ENCODE measurements at places on chromosomes 2 and 18.

- no peak for DNase-seq
These were observed at the start of gene RBM44 for GRCh38 chr2:237798236-237799059. TSS of gene RBM44 (plus strand) at chr2:237798779. CDS start at chr2:237813610, 14,831 bp downstream.

DNA sequence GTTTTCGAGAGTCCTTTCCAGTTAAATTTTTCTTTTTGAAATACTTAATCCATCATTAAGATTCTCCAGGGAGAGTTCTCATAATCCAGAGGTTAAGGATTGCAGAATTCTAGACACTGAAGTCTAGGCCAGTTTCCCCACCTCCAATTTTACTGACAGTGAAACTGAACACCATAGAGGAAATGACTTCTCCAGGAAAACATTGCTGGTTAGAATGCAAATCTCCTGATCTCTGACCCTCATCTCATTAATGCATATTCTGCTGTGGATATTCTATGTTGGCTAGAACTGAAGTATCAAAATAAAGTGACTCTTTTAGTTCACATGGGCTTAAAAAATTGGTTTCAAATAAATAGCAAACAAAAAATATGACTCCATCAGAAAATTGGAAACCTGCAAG is 105.8 kb upstream of the UGP2 start:
- DNase-seq: no peak

DNA sequence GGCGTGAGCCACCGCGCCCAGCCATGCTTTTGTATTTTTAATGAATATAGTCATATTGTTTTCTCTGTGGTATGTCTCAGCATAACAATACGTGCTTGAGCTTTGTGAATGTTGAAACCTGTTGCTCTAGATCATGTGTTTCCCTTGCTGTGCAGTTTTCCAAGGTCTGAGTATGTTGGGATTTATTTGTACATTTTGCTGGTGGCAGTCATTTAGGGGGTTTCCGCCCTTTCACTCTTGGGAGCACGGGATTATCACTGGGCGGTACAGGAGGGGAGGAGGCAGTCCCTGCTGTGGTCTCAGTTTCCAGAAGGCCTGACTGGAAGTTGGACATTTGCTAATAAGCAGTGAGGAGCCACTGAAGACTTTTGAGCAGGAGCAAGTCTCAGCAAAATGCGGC is 24.9 kb upstream of the CATIP start:
- DNase-seq: no peak

- no peak for DNase-seq
These were observed 339.5 kb downstream of the GULP1 start for GRCh38 chr2:188631037-188631809.

DNA sequence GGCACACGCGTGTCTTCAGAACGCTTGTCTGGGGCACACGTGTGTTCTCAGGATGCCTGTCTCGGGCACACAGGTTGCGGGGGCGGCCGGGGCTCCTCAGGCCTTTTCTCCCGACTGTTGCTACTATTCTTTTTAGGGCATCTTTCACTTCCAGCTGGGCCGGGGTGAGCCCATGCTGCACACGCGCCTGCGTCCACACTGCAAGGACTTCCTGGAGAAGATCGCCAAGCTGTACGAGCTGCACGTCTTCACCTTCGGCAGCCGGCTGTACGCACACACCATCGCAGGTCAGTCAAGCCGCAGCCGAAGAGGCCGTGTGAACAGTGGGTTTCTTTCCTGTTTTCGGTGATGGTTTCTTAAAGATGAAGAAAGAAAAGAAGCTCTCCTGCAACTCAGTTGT is 25.0 kb downstream of the CTDP1 start:
- DNase-seq: no peak

GRCh38 chr2:233115741-233116140 is 55.6 kb downstream of the INPP5D start:
- no peak for DNase-seq

DNA sequence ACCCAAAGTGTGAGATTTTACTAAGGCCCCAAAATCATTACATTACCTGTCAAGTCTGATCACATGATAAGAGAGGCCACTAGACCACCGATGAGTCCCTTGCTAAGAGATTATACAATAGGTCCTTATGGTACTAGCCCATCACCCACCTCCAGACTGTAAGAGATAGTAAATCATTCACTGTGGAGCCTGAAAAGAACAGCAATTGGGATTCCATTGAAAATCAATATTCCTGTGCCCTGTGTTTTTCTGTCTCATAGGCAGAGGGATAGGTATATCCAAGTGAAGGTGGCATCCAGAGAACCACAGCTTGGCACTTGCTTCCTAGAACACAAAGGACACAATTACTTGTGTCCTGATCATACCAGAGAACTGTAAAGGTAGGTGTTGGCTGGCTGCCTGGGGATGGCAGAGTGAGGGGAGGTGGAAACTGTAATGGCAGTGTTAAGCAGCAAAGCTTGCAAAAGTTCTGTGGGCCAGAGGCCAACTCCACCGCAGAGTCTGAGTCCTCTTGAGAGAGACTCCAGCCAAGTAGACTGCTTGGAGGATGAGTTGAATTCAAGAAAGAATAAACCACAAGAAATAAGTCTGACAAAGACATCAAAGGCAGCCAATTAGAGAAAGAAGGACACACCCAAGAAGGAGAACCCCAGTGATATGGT is 102.0 kb upstream of the PIEZO2 start:
- DNase-seq: no peak

GRCh38 chr2:239597216-239597615 is 196.4 kb upstream of the HDAC4 start:
- DNase-seq: no peak

DNA sequence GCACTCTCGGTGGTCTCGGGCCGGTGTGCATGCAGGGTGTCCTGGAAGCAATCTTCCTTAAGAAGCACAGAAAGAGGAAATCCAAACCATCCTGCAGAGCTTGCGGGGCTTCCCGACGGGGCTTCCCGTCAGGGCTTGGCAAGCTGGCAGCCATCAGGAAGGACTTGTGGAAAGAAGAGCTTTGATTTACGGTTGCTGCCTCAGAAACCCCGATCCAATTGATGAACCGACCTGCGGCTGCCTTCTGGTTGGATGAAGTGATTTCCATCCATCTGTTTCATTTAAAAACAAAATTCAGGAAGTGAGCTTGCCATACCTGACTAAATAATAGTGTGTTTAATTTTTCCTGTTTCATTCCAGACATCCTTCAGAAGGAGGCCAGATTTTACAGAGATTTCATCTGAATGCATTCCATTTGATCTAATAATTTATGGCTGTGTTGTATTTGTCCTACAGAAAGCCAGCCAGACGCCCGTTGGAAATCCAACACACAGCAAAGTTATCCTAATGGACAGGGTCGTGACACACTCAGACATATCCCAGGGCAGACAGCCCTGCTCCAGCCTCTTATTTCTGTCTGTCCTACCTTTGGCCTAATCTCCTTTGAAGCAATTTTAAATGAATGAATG is 141.3 kb downstream of the SEPTIN10 start:
- DNase-seq: no peak

- no peak for DNase-seq
These were observed 39.6 kb downstream of the ASB1 start for GRCh38 chr2:238466243-238466756.

DNA sequence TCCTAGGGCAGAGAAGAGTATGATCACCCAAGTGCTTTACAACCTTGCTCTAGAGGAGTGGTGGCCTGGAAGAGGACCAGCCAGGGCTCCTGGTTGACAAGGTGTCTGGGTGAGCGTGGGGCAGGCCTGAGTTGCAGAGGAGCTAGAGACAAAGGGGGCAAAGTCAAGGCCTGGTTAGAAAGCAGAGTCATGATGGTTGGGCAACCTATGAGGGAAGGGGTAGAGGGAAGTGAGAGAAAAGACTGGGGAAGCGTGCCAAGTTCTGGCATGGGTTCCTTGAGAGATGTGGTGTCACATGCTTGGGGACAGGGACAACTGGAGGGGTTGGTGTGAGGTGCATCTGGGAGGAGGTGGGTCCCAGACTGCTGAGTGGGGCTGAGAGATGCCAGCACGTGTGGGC is 13.5 kb downstream of the ZFP36L2 start:
- no peak for DNase-seq

DNA sequence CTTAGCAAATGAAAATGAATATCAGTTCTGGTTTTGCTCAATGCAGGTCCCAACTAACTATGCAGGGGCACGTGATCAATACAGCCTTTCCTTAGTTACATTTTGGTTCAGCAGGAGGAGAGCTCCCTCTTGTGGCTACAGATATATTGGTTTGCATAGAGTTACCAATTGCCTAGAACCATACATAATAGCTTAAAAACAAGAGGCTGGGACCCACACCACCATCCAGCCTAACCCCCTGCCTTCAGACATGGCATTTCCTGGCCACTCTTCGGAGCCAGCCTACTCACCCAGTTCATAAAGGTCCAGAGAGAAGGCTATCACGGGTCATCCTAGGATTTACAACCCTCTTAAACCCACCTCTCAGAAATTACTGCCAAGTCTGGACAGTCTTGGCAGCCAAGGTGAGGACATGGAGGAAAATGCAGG is 10.5 kb downstream of the CCDC93 start:
- DNase-seq: peak; percentile 42

DNA sequence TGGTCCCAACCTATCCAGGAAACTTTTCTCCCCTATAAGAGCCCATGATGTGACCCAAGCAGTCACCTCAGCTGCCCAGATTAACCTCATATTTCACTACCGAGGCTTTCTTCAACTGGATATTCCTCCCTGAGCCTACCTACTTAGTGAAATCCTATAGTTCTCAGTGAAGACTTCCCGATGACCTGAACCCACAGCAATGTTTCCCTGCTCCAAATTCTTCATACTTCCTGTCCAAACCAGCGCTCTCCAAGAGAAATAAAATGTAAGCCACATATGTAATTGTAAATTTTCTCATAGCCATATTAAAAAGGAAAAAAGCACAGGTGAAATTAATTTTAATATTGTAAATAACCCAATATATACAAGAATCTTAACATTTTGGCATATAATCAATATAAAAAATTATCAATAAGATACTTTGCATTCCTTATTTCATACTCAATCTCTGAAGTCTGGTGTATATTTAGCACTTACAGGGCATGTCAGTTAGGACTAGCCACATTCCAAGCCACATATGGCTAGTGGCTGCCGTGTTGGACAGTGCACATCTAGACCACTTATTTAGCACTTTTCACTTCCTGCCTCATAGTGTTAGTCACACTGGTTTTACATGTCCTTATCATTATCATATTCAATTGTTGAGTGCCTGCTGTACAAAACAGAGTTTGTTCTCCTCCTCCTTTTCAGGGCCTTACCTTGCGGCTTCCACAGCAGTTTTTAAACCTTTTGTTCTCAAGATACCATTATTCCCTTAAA is 1.9 kb upstream of the STAT4 start:
- no peak for DNase-seq

- DNase-seq: peak; percentile 28
These were observed 564 bp downstream of the DPYSL5 start for GRCh38 chr2:26848336-26849055.

DNA sequence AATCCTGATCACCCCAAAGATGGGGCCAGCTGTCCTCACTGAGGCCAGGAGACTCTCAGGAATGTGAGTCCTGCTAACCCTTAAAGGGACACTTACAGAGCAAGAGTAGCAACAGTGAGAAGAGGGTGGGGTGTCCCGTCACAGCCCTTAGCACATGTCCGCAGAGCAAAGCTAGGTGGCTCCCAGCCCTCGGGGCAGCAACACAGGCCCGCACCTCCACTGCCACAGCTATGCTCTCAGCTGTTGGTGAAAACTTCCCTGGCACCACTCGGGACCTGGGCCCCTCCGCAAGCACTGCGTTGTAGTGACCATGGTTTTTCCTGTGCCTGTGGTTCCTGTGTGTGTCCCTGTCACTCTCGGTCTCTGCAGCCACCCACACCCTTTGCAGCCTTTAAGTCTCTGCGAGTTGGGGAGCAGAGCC is 76.4 kb upstream of the UXS1 start:
- no peak for DNase-seq

DNA sequence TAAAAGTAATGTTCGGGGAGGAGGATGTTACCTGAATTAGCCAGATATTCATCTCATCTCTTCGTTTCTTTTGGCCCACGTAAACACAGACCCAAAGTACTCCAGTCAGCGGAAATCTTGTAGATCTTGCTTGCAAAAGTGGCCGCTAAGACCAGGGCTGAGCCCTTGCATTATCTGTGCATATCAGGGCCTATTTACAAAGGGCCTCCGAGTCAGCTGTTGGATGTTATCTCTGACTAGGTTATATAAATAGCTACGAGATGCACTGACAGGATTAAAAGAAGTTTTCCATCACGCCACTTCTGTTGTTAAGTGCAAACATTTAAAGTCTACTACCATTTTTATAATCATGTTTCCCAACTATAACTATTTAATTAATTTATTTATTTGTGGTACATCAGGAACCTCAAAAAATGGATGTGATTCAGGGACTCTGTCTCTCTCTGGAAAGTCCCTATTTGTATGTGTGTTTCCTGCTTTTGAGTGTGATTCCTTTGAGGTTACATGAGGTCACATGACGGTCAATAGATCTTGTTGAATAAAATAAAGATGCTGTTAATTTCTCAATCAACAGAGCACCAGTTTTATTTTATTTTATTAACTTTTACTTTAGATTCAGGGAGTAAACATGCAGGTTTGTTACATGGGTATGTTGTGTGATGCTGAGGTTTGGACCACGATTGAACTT is 46.8 kb upstream of the MBOAT2 start:
- DNase-seq: no peak

DNA sequence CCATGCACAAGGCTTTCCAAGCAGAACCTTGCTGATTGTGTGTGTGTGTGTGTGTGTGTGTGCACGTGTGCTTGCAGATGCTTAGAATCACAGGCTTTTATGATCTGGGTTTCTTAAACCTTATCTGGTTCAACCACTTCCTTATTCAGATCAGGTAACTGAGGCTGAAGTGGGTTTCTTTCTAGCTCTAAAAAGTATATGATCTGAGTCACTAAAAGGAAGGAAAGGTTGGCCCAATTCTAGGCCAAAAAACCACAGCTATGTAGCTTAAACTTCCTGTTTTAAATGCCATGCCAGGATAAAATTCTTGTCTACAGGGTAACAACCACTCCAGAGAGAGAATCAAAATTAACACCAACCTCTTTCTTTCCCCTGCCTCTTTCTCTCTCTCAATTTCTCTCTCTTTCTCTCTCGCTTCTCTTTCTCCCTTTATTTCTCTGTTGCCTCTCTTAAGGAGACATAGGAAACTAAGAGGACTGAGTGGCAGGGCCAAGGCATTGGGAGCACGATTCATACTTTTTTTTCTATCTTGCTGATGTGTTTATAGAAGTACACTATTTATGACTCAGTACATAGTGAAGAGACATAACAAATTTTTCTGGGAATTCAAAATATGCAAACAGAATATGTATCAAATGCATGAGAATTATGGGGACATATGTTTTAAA is 140.3 kb downstream of the TRIB2 start:
- DNase-seq: no peak

DNA sequence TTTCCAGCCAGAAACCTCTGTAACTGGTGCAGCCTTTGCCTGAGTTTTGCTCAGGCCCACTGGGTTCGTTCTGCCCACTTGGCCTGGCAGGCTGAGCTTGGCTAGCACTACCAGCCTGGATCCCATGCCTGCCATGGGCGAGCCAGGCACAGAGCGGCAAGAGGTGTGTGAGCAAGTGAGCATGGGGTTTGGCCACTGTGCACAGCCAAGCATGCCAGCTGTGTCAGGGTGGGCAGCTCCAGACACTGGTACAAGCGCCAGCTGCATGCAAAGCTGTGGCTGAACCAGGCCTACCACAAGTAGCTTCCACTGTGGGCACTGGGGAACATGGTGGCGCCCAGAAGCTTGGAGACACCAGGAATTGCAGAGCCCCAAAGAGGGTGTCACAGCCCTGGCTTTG is 56.3 kb upstream of the LDAH start:
- no peak for DNase-seq
